ENCODE measurements at places on chromosomes 1 and 21.

DNA sequence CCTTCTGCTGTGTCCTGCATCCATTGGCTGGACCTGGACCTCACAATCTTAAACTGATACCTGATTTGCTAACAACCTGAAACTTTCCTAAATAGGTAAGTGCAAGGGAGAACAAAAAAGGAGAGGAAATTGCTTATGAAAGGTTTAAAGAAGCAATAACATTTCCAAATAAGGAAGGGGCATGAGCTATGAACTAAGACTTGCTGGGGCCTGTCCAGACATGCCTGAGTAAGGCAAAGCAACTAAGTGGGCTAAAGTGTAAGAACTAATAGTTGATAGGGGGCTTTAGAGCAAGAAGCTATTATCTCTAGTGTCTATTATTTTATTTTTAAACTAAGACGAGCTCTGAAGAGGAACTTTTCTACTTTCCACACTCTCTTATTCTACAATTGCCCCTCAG lies 11.6 kb downstream of the JMJD4 start:
- no peak for DNase-seq

DNA sequence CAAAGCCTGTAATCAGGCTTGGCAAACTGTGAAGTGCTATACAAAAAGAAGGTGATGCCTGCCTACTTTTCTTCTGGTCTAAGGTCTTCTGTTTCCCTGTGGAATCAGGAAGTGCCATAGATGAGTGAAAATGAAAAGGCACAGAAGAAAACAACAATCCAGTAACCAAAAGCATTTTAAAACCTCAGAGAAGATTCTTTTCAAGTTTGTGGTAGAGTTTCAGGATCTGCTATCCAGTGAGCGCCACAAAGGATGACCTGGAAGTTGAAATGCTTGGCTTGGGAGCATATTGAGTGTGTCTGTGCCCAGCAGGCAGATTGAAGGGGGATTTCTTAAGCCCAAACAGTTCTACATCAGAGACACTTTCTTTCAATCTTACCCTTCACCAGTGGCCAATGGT lies 272.2 kb downstream of the PAPPA2 start:
- no peak for DNase-seq

DNA sequence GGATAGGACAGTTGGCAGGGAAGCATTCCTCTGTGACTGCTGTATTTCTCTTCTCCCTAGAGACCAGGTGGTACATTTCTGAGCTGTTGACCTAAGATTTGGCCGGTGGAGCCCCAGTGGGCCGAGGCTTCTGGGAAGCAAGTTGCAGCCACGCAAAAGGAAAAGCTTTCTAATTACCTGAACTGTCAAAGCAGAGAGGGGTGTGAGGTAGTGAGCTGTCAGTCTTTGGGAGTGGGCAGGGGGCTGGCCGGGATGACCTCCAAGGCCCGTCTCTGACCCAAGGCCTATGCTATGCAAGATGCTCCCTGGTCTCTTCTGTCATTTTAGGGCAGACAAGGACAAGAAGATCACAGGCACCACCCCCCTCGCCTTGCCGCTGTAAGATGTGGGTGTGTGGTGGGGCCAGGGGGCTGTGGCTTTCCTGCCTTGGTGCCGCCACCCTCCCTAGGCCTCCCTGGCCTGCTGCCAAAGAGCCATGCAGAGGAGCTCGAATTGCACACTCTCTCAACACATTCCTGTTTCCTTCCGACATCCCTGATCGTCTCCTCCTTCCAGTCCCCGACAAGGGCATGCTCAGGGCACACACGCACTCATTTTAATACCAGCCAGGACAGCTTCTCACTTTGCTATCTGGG lies 7.7 kb downstream of the PADI1 start:
- DNase-seq: peak; percentile 82

GRCh38 chr1:198492872-198493271 lies 47.6 kb downstream of the ATP6V1G3 start:
- no peak for DNase-seq

DNA sequence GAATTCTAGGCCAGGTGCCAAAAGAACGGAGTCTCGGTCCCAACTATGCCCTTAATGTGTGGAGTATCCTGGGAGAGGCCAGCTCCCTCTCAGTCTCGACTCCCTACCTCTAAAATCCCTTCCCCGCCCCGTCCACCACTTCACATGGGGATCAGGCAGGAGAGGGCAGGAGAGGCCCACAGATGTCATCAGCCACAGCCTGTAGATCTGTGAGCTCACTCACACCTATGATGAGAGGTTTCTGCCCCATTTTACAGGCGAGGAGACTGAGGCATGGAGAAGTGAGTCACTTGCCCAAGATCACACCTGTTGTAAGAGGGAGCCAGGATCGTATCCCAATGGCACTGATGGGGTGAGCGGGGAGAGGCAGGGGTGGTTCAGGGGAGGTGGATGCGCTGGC lies 20.4 kb upstream of the EPHA8 start:
- DNase-seq: no peak

DNA sequence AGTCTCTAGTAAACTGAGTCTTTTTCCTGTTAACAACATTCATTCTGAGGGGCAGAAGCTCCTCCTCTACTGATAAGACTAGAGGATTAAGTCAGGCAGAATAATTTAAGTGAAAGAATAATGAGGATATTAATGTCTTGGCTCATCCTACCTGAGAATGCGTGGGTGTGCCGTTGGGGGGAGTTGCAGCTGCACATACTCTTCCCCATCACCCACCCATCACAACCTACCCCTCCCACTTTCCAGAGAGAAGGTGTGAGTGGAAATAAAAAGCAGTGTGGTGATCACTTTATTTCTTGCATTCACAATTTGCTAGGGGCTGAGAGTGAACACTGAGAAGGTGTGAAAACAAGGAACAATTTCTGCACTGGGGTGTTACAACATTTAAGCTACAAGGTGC lies 146.8 kb upstream of the MAGI3 start:
- DNase-seq: no peak

GRCh38 chr1:155834296-155834926 lies 22.6 kb downstream of the GON4L start:
- DNase-seq: no peak

DNA sequence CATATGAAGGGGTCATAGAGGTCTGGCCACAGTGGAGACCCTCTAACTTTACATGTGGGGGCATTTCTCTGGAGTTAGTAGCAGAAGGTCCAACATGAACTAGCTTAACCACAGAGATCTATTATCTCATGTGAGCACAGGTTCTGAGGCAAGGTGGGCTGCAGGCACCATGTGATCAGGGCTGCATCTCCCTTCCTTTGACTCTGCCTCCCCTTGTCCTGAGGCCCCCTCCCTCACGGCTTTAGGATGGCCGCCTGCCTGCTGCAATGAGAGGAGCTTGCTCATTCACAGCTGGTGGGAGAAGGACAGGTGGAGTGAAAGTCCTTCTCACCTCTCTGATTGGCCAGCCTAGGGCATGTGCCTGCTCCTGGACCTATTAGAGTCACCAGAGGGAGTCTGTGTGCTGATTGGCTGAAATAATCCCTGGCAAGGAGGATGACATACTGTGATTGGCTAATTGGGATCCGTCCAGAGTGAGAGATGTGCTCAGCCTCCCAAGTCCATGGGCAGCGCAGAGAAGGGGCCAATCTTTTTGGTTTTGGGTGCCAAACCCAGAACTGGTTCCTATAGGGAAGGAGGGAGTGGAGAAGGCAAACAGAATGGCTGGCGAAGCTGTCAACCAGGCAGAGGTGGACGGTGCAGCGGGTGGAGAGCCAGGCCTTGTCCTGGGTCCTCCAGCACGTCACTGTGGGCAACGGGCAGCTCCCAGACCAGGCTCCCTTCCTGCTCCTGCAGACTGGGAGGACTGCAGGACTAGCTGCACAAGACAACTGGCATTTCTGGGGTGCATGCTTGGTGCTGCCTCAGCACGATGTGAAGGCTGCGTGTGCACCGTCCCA lies 39.4 kb upstream of the C1orf174 start:
- DNase-seq: no peak

GRCh38 chr1:37177230-37177864 lies 143.0 kb upstream of the GRIK3 start:
- DNase-seq: peak; percentile 4

GRCh38 chr1:170660281-170660713 lies 3.6 kb upstream of the PRRX1 start:
- DNase-seq: no peak

GRCh38 chr1:242243472-242243871 lies 244.6 kb upstream of the MAP1LC3C start:
- DNase-seq: no peak

- no peak for DNase-seq
These were observed 298.3 kb downstream of the GPATCH2 start for GRCh38 chr1:217332431-217333065.

GRCh38 chr1:190436615-190437014 lies 41.0 kb downstream of the BRINP3 start:
- no peak for DNase-seq

GRCh38 chr1:208136459-208137182 lies 107.6 kb downstream of the PLXNA2 start:
- no peak for DNase-seq

DNA sequence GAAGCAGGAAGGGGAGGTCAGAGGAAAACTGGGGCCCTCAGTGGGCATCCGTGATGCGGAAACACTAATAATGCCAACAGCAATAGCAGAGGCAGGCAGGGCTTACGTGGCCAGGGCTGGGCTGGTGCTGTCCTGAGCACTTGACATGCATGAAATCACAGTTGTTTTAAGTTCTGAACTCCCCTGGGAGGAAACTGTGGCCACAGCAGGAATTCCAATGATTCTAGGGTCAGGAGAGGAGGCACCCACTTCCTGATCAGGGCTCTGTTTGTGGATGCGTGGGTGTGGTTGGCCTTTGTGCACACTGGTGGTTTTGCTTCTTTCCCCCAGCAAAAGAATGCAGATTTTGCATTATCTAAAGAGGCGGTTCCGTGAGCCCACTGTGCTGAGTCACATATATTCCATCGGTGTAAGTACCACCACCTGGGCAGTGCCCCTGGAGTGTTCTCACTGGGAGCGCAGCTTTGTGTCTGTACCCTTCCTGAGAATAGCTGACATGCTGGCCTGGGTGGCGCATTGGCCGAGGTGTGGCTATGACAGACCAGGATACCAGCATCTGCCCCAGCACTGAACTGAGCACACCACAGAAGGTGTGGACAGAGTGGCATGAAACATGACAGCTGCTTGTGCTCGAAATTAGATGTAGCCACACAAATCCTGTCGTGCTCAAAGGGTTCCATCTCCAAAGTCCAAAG lies 71.0 kb downstream of the PDE9A start:
- DNase-seq: no peak

- DNase-seq: no peak
These were observed 5.2 kb upstream of the FNBP1L start for GRCh38 chr1:93442741-93443140.

- no peak for DNase-seq
These were observed 335.0 kb upstream of the GREM2 start for GRCh38 chr1:240946926-240947325.

GRCh38 chr1:116243333-116244054 lies 129.6 kb upstream of the ATP1A1 start:
- no peak for DNase-seq

DNA sequence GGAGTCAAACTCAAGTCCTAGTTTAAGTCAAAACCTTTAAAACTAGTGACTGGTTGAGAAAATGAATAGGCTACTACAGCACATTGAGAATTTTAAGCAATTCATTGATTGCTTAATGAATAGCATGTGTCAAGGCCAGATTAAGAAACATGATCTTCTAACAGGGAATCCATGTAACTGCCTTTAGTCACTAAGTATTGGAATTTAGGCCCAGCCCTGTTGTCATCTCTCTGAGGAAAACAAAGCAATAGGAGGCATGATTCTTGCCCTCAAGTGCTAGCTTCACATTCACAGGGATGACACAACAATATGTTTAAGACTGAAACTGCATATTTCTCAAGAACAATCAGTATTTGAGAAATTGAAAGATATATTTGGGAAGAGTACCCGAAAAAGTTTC lies 70.0 kb upstream of the PTGS2 start:
- no peak for DNase-seq

DNA sequence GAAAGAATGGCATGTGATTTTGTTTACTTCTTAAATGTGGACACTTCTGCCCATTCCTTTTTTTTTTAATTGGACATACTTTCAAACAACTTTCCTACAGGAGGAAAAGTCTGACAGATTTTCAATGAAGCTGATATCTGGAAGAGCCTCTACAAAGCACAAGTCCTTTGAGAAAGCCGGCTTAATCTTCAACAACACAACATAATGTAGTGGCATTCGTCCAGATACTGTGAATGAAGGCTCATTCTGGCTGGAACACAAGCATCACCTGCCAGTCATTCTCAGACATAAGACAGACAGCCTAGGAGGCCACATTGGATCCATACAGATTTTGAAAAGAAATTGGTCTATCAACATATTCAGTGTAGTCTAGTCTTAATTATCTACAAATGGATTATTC lies 4.9 kb downstream of the OTUD7B start:
- DNase-seq: no peak

- peak; percentile 78 for DNase-seq
These were observed 36.4 kb upstream of the JAK1 start for GRCh38 chr1:65002508-65003315.

GRCh38 chr1:115565353-115565752 lies 76.4 kb upstream of the VANGL1 start:
- DNase-seq: no peak

All from CD4-positive, alpha-beta T cell treated with Interleukin-17A for 4 hours (primary cell).